Activated naive CD4-positive, alpha-beta T cell (primary cell): ENCODE measurements at places on chromosomes 5 and 9.

DNA sequence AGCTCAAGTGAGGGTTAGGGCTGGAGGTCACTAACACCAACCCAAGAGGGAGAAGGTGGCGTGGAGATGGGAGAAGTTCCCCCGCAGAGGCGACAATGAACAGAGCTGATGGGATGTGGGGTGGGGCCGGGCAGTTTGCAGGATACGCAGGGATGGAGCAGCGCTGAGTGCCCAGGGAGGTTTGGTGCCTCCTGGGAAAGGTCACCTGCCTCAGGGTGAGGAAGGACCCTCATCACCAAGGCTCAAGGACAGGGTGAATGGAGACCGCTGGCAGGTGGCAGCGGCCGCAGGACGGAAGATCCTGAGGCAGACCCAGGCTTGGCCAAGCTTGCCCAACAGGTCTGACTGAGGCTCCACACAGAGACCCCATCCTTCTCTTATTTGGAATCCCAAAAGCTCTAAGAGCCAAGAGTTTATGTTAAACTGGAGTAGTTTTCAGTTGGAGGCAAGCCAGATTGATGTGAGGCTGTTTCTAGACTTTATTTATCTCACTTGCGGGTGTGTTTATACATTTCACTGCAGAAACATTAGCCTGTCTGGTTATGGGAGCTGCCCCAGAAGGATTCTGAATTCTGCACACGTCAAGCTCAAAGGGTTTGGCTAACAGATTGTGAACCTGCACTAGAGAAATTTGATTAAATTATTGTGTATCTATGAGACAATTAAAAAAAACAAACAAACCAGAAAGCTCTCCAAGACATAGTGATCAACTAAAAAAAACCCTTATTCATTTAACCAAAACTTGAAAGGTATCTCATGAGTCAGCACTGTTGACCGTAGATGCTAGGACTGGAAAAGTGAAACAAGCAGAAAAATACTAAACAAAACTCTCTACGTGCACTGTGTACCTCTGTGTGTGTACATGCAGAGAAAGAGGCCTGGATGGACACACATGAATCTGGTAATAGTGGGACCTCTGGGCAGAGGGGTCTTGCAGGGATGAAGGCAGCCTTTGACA, 146.2 kb upstream of the PHYKPL start:
- no peak for DNase-seq

GRCh38 chr9:5900622-5901021, 9.9 kb downstream of the MLANA start:
- no peak for DNase-seq

GRCh38 chr9:127078988-127079387, 43.4 kb downstream of the ANGPTL2 start:
- no peak for DNase-seq

- no peak for DNase-seq
Measured at GRCh38 chr5:56862909-56863308, 46.5 kb upstream of the SETD9 start.

GRCh38 chr5:24899180-24899579, 254.4 kb upstream of the CDH10 start:
- DNase-seq, result no peak

DNA sequence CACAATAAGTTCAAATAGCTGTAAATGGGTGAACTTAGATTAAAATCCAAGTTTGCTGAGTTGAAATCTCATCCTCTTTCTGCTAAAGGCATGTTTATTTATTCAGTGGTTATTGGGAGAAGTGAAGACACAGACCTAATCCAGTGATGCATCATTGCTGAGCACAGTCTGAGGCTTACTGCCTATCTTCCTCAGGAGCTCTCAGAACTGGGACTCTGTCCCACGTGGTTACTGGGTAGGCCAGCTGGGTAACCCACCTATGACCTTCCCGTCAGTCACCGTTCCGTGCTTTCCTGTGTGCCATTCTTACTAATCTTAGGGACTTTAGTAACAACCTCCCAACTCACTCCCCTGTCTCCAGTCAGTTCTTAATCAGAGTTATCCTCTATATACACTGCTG, 226.8 kb upstream of the ATP10B start:
- DNase-seq, result no peak

DNA sequence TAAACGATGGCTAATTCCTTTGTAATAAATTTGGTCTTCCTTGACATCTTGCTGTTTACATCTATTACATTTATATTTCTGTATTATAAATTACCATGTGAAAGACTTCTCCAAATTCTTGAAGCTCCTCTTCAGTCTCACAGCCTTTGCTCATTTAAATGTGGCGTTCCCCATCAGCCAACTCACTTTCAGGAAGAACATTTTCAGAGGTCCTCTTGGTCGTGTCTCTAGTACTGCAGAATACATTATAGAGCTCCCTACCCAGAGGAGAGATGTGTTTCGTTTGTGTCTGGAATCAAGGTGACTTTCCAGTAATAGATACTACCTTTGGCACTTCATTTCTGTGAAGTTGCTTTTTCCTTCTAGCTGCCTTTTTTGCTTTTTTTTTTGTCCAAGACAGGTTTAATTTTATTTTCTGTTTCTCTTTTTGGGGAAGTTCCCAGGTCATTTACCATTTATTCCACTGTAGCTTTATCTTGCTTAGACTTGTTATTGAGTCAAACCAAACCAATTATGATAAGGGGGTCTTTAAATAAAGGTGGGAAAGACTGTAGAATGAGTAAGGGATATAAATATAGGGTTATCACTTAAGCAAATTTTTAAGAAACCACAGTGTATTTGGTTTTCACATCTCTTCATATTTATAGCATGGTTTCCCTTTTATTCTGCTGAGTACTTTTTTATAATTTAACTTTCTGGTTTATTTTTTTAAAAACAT, 12.8 kb downstream of the UBE2B start:
- DNase-seq, result no peak

DNA sequence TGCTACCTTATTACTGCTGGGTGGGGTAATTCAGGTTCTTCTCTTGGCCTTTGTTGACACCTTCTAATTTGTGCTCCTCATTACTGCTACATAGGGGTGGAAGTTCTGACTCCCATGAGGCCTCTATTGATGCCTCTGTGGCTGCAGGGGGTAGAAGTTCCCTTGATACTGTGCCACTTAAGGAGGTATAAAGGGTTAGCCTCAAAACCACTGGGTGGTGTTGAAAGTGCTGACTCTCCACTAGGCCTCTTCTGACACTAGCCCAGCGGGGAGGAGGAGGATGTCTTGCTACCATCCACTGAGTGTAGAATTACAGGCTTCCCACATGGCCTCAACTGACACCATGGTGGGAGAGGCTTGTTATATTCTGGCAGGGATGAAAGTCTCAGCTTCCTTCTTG, 36.7 kb upstream of the CCDC112 start:
- no peak for DNase-seq

- no peak for DNase-seq
Measured at GRCh38 chr9:130944510-130945058, 5.5 kb upstream of the FIBCD1 start.

DNA sequence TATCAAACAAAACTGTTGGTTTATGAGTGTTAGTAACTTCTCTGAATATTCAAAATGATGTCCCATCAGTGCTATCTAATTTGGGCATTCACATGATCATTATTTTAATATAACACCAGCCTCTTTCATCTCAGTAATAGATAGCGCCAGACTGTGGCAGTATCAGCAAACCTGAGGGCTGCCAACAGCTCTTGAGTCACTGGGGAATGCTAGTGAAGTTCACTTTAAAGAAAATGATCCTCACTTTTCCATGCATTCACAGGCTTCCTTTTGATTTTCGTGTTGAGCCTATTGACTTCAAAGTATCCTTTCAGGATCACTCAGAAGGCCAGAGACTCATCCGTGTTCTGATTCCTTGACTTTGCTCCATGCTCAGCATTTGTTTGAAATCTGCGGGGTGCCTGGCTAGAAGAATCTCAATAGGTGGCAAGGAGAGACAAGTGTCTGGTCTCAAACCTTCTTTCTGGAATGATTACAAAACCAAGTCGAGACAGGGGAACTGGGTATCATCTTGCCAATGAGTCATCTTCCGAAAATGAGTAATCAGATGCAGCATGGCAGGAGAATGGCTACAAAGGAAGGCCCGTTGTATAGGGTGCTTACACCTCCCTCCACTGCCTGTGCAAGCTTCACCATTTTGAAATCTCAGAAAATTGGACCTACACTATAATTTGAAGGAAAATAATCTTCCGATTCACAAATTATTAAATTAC, 509.1 kb downstream of the RASEF start:
- no peak for DNase-seq

DNA sequence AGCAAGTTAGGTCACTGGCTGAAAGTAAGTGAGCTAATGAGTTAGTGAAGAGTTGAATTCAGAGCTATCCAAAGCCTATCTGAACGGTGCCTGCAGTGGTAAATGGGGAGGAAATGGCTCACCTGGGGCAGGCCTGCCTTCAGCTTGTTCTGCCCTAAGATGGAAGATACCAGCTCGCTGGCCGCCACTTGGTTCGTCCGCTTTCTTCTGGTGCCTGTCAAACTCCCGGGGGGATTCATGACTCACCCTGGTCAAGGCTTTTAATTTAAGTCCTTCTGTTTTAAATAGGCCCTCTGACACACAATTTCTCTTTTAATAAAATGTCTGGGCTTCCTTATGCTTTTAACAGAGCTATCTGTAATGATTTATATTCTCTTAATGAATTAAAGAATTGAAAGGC, 78.8 kb downstream of the CFAP90 start:
- DNase-seq, result no peak

GRCh38 chr9:12813960-12814876, 39.4 kb downstream of the LURAP1L start:
- no peak for DNase-seq

DNA sequence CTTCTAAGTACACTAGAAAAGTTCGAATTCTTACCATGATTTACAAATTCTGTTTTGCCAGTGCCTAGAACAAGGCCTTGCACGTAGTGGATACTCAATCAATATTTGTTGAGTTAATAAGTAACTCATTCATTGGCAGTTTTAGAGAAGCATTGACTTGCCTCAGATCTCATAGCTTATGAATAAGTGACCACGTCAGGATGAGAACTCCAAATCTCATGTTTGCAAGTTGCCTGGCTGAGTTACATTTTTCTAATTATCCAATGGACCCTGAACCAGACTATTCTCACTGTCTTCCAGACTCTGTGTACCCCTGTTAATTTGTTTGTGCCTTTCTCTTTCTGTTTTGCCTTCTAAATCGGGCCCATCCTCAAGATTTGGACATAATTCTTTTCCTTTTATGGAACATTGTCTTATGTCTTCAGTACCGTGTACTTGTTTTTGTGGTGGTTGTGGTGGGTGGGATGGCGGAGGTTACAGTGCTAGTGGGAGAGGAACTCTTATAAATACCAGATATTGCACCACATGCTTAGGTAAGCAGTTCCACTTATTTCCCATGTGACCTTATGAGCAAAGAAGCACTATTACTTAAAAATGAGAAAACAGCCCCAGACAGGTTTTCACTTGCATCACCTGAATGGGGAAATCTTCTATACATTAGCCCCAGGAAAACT, 96.3 kb downstream of the UNC13B start:
- DNase-seq, result no peak

DNA sequence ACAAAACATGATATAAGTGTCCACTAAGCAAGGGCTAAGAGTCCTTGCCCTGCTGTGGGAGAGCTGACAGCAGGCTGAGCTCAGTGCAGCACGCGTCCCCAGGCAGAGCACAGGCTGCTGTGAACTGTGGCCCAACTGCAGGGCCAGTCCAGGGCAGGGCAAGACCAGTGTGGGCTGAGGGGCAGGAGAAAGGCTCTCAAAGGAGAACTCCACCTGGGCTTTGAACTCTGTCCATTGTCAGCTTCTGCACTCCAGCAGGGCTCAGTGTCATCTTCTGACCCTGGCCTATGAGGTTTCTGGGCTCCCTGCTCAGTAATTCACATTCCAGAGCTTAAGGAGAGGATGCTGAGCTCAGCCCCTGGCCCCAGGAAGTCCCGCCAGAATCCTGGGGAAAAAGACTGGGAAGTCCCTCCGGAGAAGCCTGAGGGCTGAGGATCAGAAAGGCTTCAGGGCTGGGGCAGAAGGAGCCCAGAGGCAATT, 37.4 kb downstream of the LHFPL2 start:
- DNase-seq, result no peak

GRCh38 chr9:13268469-13268868, 11.0 kb downstream of the MPDZ start:
- no peak for DNase-seq

GRCh38 chr5:7886849-7887475, 18.0 kb downstream of the MTRR start:
- DNase-seq, result no peak

GRCh38 chr9:122239722-122240121, 11.0 kb upstream of the LHX6 start:
- DNase-seq, result no peak

GRCh38 chr9:27209034-27209433, 87.9 kb downstream of the EQTN start:
- no peak for DNase-seq

DNA sequence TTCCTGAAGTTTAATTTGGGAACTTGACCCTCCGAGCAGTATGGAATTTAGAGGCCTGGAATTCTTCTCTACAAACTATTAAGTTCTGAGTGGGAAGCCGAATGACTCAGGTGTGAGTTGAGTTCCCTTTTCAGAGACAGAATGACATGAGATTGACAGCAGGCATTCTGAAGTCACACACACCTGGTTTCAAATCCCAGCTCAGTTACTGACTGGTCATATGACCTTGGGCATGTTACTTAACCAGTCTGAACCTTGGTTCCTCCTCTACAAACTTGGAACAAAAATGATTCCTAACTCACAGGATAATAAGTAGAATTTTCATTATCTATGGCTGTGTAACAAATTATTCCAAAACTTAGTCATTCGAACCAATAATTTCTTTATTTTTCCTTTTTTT, 45.5 kb upstream of the GPBP1 start:
- no peak for DNase-seq

DNA sequence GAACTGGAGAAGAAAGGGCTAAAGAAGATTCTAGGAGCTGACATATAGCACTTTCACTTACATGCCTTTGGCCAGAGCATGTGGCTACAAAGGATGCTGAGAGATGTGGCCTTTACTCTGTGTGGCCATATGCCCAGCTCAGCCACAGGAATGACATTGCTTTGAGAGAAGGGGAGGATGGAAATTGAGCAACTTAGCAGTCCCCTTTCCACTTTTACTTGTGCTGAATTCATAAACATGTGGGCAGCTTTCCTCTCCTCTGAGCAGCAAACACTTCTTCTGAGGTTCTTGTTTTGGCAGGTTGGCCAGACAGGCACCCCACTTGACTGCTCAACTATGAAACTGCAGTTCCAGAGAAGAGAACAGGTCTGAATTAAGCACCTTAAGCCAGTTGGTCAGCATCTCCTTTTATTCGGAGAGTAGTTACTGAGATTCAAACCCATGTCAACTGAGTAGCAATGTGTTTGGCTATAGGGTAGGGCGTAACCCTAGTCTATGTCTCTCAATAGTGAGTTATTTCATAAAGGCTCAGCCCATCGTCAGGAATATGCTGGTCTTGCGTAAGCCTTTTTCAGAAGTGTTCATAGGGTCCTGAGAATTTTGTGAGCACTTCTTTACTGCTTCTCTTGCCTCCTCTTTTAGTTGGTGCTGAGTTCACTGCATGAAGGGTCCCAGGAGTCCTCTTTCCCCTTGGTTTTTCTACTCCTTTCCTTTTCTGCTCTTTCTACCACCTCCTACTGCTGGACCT, 134.5 kb downstream of the PALM2AKAP2 start:
- no peak for DNase-seq
